ENCODE measurements at places on chromosomes 3 and 15.
A peak's percentile ranks its signal among the peaks of the same experiment; 100 is the strongest.

GRCh38 chr3:151203051-151203420 lies at the start of gene GPR171:
TSS of gene GPR171 (minus strand) at chr3:151203216. CDS start at chr3:151199386, 3,830 bp downstream.
- no peak for DNase-seq

- DNase-seq, result no peak
Measured at GRCh38 chr3:65419233-65419632, 619.5 kb downstream of the MAGI1 start.

DNA sequence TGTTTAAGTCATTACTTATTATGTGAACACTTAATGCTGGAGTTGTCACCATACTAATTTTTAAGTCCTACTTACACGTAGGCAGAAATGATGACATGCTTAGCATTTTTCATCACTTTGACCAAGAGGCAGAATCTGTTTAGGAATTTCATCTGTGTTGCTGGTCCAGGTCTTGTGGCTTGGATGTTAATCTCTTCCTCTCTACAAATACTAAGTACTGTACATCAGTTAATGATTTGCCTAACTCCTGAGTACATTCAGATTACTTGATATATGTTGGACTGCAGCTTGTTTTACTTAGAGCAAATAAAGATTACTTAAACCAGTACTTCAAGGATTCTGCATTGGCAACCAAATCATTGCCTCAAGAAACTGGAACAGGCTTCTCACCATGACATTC lies 8.6 kb downstream of the SNRK start:
- DNase-seq, result no peak

GRCh38 chr3:190032923-190033322 lies 87.8 kb downstream of the P3H2 start:
- DNase-seq, result no peak

DNA sequence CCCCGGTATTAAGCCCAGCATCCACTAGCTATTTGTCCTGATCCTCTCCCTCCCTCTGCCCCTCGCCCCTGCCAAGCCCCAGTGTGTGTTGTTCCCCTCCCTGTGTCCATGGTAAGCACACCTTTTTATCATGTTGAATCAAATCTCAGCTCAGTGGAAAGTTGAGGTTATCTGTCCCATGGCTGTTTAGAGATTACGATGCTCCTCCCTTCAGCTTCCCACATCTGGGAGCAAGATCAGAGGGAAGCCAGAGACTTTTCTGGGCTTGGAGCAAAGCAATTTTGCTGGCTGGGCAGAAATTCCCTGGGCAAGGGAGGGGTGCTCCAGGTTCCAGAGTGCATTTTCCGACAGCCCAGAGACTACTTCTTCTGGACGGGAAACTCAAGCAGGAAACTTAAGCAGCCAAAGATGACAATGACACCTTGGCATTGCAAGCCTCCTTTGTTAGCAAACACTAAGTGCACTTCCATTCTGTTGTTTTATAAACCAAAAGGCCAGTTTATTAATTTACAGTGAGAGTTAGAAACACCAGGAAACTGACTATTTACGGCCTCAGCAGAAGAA lies 104.5 kb downstream of the MESD start:
- no peak for DNase-seq

GRCh38 chr15:38560456-38560926 lies 4.1 kb downstream of the RASGRP1 start:
- no peak for DNase-seq

- DNase-seq, result no peak
Measured at GRCh38 chr15:48570822-48571221, 74.7 kb downstream of the FBN1 start.

DNA sequence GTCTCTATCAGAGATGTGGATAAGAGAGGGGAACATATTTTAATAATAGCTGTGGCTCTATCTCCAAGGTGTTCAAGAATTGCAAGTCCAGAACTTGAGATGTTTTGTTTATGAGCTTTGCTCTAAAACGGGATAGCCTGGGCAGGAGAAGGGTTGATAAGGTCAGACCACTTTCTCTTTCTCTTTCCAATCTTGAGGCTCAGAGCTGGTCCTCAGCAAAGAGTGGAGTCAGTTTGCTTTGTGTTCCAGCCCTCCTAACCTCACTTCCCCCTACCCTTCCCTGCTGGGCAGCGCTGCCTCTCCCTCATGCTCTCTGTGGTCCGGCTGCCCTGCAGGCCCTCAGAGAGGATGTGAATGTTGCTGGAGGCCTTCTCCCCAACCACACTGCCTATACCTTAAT lies 13.8 kb downstream of the KLHL6 start:
- DNase-seq, result no peak

DNA sequence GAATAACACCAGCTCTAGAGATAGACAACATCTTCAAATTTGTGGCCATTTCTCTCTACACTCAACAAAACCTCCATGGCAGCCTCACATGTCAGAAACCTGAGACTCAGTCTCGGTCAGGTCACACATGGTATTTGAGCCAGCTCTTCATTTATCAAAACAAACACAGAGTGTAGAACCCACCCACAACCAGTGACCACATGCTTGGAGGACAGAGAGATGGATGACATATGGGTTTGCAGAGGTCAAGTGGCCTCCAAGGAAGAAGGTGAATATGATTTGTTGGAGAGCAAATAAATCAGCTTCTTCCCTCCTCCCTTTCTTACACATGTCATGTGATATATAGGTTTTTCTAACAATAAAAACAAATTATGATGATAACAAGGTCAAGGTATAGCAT lies 278.1 kb upstream of the LRTM1 start:
- DNase-seq, result no peak

- peak; percentile 20 for DNase-seq
Measured at GRCh38 chr15:50873935-50874361, 34.5 kb upstream of the AP4E1 start.

Data from SIG-M5 (cell line).